ENCODE measurements at places on chromosomes 7 and 10.

- no peak for DNase-seq
These were observed 21.5 kb downstream of the CTAGE6 start for GRCh38 chr7:143735962-143736361.

DNA sequence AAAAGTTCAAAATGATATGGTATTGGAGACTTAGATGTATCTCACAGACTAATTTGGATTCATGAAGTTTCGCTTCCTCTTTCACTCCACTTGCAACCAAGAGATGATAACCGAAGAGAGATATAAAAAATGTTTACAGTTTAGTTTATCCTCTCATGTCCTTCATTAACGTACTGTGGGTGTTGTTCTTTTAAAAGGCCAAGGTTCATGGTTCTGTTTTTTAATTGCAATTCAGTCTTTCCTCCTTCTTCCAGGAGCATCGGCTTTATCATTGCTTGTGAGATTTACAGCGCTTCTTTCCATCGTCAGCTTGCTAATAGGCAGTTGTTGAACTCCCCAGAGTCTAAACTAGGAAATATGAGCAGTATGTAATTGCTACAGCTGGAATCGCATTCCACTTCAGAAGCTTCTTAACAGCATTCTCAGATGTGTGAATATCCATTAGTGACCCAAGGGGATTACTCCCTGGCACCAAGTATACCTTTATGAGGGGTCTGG is 75.9 kb upstream of the HGF start:
- DNase-seq = no peak

DNA sequence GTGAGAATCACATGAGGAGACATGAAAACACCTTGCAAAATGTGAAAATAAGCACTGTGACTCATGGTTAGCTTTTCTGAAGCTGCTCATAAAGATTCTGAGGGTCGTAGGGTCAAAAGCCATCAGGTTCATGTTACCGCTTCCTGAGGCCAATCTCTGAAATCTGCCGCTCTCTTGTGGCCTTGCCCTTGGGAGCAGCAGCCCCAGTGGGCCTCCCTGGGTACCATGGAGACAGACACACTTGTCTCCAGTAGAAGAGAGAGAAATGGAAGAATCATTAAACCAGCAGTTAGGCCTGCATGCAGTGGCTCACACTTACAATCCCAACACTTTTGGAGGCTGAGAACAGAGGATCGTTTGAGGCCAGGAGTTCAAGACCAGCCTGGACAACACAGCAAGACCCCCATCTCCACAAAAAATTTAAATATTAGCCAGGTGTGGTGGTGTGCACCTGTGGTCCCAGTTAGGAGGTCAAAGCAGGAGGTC is 42.8 kb downstream of the NIPSNAP2 start:
- DNase-seq = no peak

GRCh38 chr7:2959103-2959680 is 84.5 kb downstream of the CARD11 start:
- DNase-seq = no peak

DNA sequence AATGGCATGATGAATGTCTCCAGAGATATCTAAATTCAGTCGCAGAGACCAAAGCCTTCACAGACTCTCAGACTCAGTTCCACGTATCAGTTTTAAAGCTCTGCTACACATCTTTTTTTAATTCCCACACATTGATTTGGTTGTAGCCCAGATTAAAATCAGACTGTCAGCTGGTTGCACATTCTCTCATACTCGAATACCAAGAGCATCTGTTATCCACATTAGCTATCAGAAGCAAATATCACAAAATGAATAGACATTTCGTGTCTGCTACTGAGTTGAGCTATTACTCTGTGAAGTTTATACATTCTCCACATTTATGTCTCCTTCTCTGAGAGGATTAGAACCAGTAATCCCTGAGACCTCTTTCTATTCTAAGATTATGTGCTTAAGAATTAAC is 229.2 kb downstream of the GPAM start:
- DNase-seq = no peak

- no peak for DNase-seq
These were observed 186.8 kb upstream of the YAE1 start for GRCh38 chr7:39379416-39379815.
